AG04450 (cell line): ENCODE measurements at places on chromosomes 5 and 9. TPM values are rescaled to one million over a fixed set of nuclear protein-coding genes. Genes with fewer than 3 reads are reported as not detected.

DNA sequence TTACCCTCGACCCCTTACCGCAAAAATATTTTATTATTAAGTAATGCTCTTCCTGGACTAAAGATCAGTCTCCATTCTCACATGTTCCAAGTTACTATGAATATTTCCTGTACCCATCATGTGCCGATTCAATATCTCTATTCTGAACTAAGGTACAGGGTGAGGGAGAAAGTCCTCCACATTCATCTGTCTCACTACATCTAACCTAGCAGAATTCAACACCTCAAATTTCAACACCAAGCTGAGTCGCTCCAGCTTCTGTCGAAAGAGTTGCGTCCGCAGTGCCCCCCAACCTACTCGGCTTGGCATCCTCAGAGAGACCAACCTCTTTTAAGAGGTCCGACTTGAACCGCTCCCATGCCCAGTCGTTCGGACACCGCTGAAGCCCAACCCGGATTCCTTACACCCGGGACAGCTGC is 1.0 kb downstream of the CERT1 start:
- DNase-seq, result no peak

- no peak for DNase-seq
Measured at GRCh38 chr9:129640086-129640870, 1.7 kb downstream of the ASB6 start.

DNA sequence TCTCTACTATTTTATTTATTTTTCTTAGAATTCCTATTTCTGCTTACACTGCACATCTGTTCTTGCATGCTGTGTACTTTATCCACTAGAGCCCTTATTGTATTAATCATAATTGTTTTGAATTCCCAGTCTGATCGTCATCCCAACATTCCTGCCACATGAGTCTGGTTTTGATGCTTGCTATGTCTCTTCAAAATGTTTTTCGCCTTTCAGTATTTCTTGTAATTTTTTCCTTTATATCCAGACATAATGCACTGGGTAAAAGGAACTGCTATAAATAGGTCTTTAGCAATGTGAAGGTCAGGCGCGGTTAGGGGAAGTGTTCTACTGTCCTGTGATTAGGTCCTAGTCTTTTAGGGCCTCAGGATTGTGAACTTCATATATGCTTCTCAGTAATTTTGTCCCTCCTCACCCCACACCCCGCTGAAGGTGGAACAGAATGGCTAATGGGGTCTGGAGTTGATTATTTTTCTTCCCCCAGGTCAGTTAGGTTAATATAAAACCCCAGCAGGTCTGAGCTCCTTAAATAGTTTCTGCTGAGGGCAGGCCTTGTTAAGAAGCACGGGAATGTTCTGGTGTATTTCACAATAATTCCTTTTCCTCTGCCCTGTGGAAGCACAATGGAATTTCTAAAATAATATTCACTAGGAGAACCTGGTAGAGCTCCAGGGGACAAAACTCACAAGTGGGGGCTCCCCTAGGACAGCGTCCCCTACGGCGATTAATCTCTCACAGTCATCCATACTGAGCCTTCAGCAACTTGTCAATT is 146.6 kb upstream of the TUT7 start:
- DNase-seq, result peak; percentile 91

Gene CBY3
- polyA plus RNA-seq, result not detected in 2 replicates

DNA sequence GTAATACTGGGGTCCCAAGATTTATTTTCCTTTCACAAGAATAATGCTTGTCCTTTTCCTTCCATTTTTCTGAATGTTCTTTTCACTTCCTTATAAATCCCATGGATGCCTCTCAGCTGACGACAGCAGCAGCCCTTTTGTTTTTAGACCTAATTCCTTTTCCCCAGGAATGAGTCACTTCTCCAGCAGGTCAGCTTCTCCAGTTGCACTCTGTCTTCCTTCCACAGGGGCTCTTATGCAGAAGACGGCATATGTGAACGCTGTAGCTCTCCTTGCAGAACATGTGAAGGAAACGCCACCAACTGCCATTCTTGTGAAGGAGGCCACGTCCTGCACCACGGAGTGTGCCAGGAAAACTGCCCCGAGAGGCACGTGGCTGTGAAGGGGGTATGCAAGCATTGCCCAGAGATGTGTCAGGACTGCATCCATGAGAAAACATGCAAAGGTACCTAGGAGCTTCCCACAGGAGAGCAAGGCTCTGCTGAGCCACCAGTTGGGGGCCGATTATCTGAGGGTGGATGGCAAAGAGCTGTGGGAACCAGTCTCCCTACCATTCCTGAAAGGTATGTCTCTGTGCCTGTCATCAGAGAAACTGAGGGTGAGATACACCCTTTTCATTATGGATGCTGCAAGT is 72.9 kb downstream of the RFK start:
- DNase-seq, result peak; percentile 51

DNA sequence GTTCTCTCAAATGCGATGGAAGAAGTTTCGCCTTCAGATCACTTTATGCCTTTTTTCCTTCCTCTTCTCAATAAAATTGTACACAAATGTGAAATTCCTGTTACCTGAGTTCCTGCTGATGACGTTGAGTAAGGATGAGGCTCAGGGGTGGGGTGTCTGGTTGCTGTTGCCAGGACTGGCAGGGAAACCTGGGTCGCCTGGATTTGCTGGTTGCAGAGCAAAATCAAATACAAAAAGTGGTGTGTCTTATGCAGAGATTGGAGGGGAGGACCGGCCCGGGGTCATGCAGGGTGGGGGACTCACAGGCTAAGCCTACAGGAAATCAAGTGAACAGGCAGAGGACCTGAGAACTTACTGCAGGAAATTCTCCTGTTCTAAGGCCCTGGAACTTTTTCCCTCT is 39.2 kb downstream of the ANXA2R start:
- DNase-seq, result no peak

DNA sequence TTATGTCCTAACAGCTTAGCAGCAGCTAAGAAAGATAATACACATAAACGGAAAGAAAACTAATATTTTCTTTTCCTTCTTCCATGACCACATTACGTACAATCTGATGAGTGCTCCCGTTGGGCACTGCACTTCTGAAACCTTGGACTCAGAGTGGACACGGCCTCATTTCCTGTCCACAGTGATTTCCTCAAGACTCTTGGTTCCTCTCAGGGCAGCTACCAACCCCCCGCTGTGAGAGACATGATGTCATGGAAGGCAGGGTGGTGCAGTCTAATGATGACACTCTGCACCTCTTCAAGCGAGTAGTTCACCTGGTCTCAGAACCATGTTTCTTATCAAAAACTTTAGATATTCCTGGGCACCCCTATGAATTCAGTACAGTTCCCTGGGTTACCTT is 68.7 kb upstream of the CTSL start:
- DNase-seq, result no peak

GRCh38 chr5:146101646-146102045 is 3.7 kb downstream of the PLAC8L1 start:
- DNase-seq, result no peak

- no peak for DNase-seq
Measured at GRCh38 chr9:93185266-93186214, 1.6 kb downstream of the WNK2 start.

DNA sequence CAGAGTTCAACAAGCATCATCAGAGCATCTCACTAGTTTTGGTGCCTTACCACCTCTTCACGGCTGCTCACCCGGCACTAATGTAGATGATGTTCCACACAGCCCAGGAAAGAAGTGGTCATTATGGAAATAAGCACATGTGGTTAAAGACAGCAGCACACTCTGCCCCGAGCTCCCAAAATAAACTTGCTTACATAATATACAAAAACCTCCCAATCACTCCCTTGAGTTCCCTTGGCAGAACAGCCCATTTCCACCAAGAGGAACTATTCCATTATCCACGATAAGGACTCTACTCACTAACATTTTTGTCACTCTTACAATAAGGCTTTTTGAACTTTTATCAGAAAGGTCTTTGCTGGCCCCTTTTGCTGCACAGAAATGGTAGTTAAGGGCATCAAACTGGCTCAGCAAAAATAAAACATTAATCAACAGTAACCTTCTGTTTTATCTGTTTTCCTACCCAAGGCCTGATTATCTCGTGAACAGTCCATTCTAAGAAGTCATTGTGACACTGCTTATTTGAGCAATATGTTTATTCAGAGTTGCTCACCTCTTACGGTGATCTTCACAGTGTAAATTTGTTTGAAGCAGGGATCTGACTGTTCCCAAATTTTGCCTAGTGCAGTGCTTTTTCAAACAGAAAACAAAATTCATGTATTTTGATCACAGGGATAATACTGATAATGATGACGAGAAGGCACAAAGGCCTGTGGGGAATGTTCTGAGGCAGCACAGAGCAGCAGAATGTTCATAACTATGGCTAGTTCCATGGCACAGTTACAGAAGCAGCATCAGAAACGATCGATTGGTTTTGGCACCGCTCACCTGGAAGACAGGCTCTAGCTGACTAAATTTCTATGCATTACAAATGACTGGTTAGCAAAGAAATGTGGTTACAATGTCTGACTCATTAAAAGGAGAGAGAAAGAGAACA is 399.8 kb upstream of the PIK3R1 start:
- DNase-seq, result no peak

Gene PCDHB14
- 0.98 and 1.1 TPM in 2 replicates for polyA plus RNA-seq

DNA sequence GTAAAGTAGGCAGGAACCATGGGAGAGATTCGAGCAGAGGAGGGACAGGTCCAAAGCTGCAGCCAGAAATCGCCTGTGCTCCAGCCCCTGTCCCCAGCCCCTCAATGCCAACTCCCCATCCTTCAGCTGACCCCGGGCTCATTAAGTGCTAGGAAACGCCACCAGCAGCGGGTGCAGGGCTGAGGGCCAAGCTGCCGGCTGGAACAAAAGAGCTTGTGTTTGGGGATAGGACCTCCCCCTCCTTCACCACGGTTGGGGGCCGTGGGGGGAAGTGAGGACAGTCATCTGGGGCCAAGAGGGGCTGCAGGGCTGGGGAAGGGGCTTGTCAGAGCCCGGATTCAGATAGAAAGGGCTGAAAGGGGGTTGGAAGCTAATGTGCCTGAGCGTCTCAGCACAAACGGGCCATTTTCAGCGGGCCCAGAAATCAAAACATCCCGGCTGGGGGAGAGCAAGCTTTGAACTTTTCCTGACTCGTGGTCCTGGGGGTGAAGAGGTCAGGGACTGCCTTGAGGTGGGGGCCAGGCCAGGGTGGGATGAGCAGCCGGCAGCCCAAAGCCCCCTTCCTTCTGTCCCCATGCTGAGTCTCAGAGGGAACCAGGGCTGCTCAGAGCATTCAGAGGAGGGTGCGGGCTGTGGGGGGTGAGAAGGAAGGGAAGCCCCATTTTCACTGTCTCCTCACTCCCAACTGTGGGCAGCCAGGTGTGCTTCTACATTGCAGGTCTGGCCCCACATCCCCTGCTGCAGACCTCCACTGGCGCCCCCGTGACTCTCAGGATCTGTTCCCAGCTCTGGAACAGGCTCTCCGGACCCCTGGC is 69.4 kb upstream of the DAB2IP start:
- DNase-seq, result no peak

Gene ACOT12
- polyA plus RNA-seq, result 0.56 and 0.58 TPM in 2 replicates

Gene TLX3
- polyA plus RNA-seq, result not detected in 2 replicates

GRCh38 chr9:71001780-71002386 is 119.5 kb downstream of the TRPM3 start:
- DNase-seq, result no peak

- no peak for DNase-seq
Measured at GRCh38 chr5:74992791-74993190, 59.6 kb downstream of the GCNT4 start.

Gene LRRC19
- not detected in 2 replicates for polyA plus RNA-seq

DNA sequence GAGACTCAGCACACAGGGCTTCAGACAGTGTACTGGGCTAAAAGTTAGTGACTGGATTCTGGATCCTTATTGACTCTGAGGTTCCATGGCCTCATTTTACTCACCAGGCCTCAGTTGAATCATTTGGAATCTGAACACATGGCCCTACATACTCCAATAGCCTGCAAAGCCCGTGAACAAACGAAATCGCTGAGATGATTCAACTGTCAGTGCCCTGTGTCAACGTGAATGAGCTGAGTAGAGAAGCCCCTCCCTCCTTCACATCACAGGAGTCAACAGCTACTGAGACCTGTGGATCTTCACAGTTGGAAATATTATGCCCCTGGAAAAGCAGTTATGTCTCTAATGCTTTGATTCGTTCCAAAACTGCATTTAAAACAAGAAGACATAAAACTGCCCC is 429.3 kb downstream of the GADD45G start:
- no peak for DNase-seq

DNA sequence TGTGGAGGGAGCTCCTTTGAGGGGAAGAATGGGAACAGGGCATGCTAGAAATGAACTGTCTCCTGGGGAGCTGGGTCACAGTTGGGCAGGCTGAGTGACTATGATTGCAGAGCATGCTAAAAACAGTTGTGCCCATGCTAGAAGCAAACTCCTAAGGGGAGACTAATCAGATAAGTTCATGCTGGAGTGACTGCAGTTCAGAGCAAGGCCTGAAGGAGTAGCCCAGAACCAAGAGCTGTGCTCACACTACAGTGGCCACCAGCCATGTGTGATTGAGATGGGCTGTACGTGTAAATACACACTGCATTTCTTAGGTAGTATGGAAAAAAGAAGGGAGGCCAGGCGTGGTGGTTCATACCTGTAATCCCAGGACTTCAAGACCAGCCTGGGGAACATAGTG is 10.3 kb upstream of the AK1 start:
- DNase-seq, result no peak

Gene FCN2
- not detected in 2 replicates for polyA plus RNA-seq

GRCh38 chr5:57246426-57246825 is 72.6 kb downstream of the GPBP1 start:
- no peak for DNase-seq

GRCh38 chr5:124064956-124065355 is 553.0 kb downstream of the CSNK1G3 start:
- DNase-seq, result no peak

Gene IL33
- polyA plus RNA-seq, result 0.26 and 0.29 TPM in 2 replicates

- DNase-seq, result no peak
Measured at GRCh38 chr5:142017832-142018427, 5.1 kb upstream of the GNPDA1 start.

DNA sequence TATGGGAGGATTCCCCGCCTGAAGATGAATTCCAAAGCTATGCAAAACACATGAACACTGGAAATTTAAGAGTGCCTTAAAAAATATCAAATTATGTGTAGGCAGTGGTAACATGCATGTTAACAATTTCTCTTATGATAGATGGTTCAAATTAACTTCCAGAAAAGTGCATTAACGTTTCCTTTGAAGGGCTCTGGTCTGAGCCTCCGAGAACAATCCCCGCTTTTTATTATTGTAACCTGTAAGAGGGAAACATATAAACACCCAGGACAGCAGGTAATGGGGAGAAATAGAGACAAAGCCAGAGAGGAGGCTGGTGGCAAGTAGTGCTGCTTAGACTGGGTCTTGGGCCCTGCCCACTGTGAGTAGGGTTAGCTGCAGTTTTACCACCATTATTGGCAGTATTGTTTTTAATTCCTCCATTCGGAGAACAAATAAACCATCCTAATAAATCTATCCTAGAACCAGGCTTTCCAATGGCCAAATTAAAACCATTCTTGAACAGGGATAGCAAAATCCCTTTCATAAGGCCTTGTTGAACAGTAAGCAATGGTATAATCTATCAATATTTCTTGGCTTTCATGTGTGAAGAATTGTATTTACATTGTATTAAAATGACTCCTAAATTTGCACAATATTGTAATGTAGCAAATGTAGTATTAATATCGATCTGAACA is 6.3 kb downstream of the NR2F1 start:
- no peak for DNase-seq

Gene SPINK5
- not detected in 2 replicates for polyA plus RNA-seq

- no peak for DNase-seq
Measured at GRCh38 chr5:137621861-137622823, 113.7 kb downstream of the KLHL3 start.

Gene CREB3
- 51.1 and 58.1 TPM in 2 replicates for polyA plus RNA-seq

Gene SLC27A6
- polyA plus RNA-seq, result 0.04 TPM in 2 replicates

- DNase-seq, result no peak
Measured at GRCh38 chr5:173355561-173355960, 27.3 kb upstream of the STC2 start.
